ENCODE measurements at places on chromosomes 3 and 15.

DNA sequence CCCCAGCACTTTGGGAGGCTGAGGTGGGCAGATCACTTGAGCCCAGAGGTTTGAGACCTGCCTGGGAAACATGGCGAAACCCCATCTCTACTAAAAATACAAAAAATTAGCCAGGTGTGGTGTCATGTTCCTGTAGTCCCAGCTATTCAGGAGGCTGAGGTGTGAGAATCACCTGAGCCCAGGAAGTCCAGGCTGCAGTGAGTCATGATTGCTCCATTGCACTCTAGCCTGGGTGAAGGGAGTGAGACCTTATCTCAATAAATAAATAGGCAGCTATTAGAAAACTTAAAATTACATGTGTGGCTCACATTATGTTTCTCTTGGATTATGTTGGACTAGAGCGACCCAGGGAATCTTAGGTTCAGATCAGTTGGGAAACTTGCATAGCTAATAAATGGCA is 69.7 kb downstream of the RPLP1 start:
- no peak for DNase-seq

DNA sequence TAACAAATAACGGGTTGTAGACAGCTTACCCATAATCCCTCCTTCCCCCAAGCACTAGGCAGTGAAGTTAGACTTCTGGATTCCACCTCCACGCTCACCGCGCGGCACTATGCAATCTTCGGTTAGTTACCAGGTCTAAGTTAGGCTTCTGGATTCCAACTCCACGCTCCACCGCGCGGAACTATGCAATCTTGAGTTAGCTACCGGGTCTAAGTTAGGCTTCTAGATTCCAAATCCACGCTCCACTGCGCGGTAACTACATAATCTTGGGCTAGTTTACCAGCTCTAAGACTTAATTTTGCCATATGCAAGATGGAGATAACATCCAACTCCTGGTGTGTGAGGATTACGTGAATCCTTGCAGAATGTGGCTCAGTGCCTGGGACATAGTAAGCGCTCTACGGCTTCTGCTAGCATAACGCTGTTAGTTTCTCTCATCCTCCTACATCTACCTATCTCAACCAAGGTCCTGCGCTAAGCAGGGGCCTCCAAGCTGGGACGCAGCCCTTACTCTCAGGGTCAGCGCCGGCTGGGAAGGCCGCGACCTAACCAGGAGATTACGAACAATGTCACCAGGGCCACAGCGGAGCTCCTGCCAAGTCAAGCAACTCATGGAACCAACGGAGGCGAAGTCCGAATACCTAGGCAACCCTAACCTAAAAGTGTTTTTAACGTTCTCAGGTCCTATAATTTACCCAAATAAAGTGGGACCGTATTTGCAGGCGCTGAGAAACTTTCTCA is 497 bp upstream of the RPLP1 start:
- DNase-seq: no peak

DNA sequence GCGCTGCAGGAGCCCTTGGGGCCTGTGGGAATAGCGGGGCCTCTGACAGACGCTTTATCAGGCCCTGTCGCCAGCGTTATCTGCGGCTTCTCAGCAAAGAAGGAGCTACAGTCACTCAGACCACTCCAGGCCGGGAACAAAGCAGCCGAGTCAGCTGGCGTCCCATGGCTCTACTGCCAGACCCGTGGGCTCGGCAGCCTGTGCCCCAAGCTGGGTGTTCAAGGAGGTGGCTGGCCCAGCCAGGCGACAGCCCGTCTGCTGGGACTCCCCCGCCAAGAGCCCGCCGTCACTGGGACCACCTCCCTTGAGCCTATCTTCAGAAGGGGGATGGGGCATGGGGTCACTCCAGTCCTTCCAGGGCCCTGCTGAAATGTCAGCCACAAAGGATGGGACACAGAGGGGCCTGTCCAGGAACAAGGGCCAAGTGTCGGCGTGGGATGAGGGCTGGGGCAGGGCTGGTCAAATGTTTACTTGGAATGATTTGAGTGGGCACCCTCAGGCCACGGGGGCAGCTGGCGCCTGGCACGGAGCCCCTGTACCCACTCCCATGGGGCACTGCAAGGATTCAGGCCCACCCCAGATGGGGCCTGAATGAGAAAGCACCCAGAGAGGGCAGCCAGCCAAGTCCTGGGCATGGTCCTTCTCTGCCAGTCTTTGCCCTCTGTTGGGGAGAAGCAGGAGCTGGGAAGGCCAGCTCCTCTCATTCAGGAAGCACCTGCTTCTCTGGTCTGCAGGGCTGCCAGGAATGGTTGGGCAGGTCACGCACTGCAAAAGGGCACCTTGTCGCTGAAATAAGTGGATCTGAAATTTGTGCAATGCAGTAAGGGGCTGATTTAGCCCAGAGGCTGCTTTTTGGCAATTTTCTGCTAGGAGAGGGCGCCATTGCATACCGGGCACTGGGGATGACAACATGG is 148.3 kb downstream of the SMAD6 start:
- no peak for DNase-seq

DNA sequence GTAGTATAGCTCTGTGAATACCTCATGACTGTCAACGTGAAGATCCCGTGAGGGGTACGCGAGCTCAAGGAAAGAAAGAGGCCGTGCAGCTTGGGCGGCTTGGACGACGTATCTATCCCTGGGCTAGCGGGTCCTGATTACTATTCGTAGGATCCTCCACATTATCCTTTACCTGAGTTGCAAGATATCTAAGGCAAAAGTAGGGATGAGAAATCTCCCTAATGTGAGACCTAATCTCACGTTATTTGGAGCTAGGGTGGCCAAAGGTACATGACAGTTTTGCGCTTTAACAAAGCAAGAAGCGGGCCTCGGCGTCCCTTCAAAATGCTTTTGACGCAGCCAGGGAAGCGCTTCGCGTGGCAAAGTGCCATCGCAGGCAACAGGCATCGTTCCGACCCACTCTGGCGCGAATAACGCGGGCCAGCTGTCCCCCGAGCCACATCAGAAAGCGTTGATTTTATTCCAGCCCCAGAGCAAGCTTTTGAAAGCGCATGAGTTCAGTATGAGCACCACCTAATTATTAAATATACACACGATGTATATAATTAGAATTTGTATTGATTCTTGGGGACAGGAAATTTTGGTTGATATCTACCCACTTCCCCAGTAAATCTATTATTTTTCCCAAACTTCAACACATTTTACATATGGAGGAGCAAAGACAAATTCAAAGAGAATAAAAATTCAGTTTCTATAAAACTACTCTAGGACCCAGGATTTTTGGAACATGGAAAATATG is 2.5 kb upstream of the EOMES start:
- DNase-seq: no peak

DNA sequence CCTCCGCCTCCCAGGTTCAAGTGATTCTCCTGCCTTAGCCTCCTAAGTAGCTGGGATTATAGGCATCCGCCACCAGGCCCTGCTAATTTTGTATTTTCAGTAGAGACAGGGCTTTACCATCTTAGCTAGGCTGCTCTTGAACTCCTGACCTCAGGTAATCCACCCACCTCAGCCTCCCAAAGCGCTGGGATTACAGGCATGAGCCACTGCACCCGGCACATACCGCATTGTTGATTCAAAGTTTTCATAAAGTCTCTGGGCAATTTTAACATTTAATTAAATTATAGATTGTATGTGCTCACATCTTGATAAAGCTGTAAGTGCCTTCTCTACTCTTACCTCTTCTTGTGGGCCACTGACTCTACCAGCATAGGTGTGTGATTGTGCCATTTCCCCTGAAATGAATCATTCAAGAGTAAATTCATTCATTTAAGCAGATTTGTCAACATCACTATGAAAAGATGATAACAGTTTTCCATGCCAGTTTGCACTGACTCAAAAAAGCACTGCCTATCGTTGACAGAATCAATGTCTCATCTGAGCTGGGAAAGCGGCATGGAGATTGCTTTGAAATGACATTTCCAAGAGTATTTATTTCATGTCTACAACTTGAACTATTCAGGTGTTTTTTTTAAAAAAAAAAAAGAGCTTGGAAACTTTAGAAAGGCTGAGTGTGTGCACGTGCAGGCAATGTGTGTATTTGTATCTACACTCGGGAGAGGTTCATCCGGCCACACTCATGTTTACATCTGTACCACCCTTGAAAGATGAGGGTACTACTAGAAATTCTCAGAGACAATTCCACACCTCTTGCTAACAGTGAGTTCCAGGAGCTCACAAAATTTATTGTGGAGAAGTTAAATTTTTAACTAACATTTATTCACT is 3.5 kb downstream of the BCL2A1 start:
- no peak for DNase-seq

- DNase-seq: no peak
Observed at GRCh38 chr3:181278468-181279238, 289.1 kb upstream of the DNAJC19 start.

GRCh38 chr15:65329288-65329983 is 25.0 kb downstream of the RNU5B-1 start:
- DNase-seq: no peak

DNA sequence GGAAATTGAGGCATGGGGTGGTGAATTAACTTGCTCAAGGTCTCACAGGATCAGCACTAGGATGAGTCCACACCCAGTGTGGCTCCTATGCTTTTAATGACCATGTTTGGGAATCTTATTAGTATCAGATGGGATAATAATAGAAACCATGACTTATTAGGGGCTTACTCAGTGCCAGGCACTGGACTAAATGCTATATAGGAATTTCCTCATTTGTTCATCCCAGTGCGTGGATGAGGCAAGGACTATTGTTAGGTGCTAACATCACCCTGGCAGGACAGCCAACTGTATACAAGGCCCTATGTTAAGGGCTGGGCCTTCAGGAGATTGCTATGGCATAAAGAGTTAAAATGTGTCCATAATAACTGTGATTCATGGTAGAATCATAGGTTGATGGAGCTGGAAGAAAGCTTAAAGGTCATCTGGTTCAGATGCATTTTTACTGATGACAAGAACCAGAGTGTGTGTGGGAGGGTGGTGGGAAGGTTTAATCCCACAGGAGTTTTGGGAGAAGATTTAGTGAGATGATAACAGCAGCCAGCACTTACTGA is 4.7 kb upstream of the FEM1B start:
- DNase-seq: no peak

GRCh38 chr15:85531083-85531482 is 150.7 kb downstream of the AKAP13 start:
- no peak for DNase-seq

GRCh38 chr3:20078194-20078714 is 38.0 kb downstream of the KAT2B start:
- no peak for DNase-seq

DNA sequence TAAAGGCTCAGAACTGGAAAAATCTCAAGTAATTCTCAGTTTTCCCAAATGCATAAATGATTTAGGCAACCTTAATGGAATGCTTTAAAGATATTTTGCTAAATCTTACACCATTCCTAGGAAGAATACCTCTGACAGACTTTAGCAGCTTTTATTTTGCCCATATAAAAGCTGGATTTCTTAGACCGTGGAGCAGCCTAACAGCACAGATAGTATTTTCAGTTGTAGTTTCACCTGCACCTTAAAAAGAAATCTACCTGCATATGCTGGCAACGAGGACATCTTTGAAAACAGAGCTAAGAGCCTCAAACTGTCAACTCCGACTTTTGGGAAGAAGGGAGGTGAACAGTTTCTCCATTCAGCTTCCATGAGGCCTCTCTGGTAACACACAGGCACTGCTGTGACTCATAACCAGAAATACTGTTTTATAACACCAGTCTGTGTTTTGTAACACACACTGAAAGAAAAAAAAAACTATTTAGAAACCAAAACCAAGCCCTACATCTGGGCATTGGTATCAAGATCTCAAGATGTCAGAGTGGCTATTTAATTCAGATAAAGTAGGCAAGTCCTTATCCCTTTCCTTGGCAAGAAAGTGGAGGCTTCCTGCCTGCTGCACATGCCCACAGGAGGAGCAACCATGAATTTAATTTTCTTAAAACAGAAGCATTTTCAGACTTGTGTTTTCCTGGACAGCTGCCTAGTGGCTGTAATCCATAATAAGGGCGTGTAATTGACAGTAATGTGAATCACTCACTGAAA is 181.5 kb upstream of the ICE2 start:
- no peak for DNase-seq

DNA sequence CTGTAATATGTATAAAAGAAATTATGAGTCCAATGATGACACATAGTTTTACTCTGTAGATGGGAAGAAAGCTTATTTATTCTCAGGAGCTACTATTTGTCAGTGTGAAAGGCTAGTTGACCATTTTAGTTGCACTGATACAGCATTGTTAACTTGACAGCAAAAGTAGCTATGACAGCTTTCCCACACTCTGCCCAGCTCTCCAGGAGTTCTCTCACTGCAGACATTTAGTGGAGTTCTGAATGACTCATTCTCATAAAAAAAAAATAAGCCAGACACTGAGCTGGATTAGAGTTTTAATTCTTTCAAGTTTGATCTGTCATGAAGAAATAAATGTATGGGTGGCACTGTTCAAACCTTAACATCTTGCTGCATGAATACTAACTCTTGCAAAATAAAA is 77.2 kb upstream of the CFAP20DC start:
- no peak for DNase-seq

- no peak for DNase-seq
Observed at GRCh38 chr3:43048470-43048869, 57.4 kb downstream of the POMGNT2 start.

DNA sequence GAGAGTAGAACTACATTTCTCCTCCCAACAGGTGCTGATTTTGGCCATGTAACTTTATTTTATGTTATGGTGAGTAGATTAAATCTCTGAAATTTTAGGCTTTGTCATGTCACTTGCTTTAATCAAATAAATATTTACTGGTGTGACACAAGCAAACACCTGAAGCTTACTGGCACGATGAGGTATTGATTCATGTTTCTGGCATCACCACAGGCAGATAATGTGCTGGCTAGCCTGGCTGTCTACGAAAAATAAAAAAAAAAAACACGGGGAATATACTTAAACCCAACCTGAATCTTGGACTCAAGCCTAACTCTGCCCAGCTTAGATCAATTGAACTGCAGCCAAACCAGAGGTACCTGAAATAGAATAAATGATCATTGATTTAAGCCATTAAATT is 65.6 kb upstream of the CADM2 start:
- no peak for DNase-seq

DNA sequence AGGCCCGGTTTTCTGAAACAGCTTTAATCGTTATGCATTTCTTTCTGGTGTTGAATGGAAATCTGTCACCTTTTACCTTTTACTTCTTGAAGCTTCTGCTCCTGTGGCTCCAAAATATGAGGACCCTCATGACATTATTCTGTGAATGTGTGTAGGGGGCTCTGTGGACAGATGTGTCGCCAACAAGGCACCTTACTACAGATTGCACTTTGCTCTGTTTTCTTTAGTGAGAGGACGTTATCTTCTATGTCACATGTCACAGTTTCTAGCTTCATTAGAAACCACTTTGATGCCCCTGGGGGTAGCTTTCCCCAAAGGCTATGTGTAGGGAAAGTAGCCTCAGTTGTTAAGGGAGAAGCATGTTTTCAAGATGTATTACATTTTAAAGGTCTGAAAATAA is 195.6 kb downstream of the ZNF621 start:
- DNase-seq: no peak

DNA sequence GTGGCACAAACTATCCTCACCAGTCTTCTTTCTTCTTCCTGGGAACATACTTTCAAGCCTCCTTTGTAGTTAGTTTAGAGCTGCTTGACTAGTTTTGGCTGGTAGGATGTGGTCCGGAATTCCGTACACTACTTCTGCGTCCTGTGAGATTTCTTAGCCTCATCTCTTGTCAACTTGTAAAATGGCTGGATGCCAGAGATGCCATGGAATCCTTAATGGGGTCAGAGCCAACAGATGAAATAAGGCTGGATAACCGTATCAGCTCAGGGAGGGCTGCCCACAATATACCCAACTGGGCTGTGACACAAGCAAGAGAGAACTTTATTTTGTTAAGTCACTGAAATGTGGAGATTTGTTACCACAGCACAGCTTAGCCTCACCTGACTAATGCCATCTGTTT is 466.9 kb upstream of the MDFIC2 start:
- DNase-seq: no peak
